ENCODE measurements at places on chromosomes 1 and 21.

- DNase-seq: no peak
Measured at GRCh38 chr1:89844241-89844807, 23.5 kb downstream of the LRRC8D start.

GRCh38 chr1:204361341-204361771, 1.6 kb upstream of the PLEKHA6 start:
- no peak for DNase-seq

GRCh38 chr21:33481314-33481943, 1.7 kb upstream of the TMEM50B start:
- DNase-seq: no peak

DNA sequence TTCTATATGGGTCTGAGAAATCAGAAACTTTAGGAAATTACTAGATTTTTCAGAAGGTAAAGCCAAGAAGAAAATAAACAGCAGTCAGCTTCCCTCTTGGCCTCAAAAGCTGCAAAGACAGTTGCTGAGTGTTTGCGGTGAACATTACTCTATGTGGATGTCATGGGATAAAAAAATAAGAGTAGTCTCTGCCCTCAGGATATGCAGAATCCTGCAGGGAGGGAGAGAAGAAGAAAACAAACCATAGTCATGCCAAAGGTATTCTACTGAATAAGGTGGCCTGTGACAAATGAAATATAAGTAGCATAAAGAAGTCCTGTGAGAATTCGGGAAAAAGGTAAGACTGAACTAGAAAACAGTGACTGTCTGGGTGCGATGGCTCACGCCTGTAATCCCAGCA, 19.0 kb downstream of the YARS1 start:
- no peak for DNase-seq

GRCh38 chr1:248843687-248844086, 5.7 kb downstream of the ZNF672 start:
- no peak for DNase-seq

DNA sequence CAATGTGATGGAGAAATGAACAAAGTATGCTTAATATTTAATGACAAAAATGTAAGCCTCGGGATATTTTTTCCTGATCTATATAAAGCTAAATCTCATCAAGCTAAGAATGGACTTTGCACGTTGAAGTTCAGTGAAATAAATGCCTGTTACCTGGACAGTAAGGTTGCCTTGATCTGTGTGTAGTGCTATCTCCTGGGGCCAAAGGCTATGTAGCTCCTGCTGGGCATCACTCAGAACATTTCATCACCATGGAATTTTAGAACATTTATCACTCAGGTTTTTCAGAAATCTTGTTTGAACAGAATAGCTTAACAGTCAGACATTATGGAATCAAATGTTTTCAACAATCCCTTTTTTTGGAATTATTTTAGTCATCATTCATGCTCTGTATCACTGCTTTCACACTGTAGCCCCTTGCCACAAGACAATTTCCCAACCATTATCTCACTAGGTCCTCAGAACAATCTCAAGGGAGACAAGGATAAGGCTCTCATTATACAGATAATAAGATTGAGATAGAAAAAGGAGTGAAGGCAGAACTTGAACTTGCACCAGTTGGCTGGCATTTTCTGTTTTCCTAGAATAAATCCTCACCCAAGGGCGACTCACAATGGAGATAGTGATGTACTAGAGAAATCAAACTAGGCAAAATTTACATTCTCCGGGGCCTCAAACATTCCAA, 3.7 kb downstream of the OR10J1 start:
- no peak for DNase-seq

DNA sequence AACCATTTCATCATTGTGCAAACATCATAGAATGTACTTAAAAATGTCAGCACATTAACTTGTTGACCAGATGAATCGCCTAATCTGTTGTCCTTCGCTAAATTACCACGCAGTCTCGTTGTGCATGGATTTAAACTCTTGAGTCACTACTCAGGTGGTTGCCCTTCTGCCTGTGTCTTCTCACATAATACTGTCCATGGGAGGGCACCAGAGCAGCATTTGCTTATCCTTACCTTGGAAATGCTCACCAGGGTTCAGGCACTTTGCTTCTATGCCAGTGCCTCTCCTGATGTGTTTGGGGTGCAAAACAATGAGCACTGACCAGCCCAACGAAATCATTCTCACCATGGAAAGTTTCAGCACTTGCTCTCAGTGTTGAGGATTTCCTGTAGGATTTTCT, 559.9 kb downstream of the RWDD3 start:
- DNase-seq: no peak

GRCh38 chr1:70008660-70009059, 196.7 kb downstream of the LRRC40 start:
- DNase-seq: no peak

- peak; percentile 84 for DNase-seq
Measured at GRCh38 chr1:201709564-201710295, 119.2 kb upstream of the IPO9 start.

GRCh38 chr1:246923482-246923881, 8.3 kb downstream of the AHCTF1 start:
- DNase-seq: no peak

DNA sequence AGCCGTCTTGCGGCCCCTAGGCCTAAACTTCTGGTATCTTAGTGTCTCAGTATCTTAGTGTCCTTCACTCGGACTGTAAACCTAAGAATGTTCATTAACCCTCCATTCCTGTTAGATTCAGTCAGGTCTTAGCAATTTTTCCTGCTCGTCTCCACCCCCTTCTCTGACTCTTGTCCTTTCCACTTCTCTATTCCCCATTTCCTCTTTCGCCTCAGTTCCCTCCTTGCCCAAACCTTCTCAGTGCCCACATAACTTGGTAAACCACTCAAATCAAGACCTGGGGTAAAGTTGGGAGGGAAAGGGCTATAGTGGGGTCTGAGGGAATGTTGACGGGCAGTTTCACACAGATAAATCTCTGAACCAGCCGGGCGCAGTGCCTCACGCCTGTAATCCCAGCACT, 726 bp upstream of the FCER1G start:
- no peak for DNase-seq

- DNase-seq: no peak
Measured at GRCh38 chr1:158962983-158963382, 31.6 kb downstream of the PYHIN1 start.

- no peak for DNase-seq
Measured at GRCh38 chr1:40784771-40785151, 1.2 kb downstream of the KCNQ4 start.

GRCh38 chr1:230206976-230207375, 139.9 kb downstream of the GALNT2 start:
- DNase-seq: no peak

- no peak for DNase-seq
Measured at GRCh38 chr21:45600248-45600647, 43.3 kb upstream of the PCBP3 start.

GRCh38 chr1:208248307-208248801, 4.2 kb upstream of the PLXNA2 start:
- peak; percentile 44 for DNase-seq

GRCh38 chr1:164337394-164337793, 221.6 kb upstream of the PBX1 start:
- DNase-seq: no peak

DNA sequence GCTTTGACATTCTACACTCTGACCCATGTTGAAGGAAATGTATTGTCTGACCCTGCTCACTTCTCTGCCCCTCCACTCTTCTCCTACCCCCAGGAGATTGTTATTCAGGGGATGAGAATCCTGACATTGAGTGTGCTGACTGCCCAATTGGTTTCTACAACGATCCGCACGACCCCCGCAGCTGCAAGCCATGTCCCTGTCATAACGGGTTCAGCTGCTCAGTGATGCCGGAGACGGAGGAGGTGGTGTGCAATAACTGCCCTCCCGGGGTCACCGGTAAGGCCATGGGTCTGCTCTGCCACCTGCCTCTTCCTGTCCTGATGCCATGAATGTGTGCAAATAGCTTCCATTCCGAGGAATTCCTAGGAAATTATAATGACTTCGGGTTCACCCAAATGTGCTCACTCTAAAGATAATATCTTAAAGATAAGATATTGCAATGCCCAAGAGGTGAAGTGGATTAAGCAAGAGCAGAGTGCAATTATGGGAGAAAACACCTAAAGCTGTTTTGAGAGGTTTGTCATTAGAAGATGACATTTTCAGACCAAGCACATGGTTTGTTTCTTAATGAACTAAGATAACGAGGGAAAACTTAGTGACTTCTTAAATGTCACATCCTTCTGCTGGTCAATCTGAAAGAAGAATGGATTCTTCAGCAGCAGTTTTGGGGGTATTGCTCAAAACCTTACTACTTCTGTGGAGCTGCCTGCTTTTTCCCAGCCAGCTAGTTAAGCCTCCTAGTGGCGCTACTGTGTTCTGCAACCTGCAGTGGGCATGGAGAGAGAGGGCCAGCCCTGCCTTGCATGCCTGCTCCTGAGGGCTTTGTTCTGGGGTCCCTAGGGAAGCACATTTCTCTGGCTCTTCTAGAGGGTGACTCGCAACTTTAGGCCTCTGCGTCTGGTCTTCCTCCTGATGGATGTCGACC, 41.6 kb downstream of the LAMC2 start:
- DNase-seq: peak; percentile 74

DNA sequence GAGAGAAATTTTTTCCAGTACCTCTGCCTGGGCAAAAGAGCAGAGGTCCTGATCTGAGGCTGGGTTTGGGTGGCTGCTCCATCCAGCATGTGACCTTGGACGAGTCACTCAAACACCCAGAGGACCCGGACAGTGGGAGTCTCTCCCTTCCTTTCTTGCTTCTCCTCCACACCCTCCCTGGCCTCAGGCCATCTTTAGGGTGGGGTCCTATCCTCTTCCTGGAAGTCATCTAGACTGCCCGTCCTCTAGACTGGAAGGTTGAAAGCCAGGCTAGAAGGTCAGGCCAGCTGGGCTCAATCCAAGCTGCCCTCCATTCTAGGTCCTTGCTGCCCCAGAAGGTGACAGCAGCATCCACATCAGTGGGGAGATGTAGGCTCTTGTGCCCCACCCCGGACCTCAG, 599.5 kb downstream of the MATN1 start:
- no peak for DNase-seq

DNA sequence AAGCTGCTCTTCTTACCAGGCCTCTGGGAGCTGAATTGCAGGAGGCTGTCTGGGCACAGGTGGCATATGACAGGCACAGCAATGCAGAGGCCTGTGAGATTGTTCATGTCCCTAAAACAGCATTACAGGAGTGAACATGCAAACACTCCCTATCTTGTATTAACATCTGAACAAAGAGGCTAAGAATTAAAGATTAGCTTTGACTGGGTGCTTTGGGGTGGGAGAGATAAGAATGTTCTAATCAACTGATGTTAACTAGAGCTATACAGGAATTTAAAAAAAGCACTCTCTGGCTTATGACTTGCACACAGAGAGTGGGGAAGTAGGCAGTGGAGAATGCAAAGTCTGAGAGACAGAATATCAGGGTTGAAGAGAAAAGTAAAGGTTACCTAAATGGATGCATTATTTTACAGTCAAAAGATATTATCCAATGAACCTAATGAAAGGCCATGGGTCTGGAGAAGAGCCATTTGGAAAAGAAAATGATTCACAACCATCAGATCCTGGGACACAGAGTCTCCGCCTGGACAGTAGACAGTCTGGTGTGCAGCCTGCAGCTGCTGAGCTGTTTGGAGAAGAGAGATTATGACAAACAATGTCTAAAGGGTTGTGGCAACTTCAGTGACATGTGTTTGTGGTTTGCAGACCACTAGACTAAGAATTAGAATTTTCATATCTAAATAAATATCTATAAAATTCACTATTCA, 20.2 kb downstream of the DPT start:
- DNase-seq: no peak

DNA sequence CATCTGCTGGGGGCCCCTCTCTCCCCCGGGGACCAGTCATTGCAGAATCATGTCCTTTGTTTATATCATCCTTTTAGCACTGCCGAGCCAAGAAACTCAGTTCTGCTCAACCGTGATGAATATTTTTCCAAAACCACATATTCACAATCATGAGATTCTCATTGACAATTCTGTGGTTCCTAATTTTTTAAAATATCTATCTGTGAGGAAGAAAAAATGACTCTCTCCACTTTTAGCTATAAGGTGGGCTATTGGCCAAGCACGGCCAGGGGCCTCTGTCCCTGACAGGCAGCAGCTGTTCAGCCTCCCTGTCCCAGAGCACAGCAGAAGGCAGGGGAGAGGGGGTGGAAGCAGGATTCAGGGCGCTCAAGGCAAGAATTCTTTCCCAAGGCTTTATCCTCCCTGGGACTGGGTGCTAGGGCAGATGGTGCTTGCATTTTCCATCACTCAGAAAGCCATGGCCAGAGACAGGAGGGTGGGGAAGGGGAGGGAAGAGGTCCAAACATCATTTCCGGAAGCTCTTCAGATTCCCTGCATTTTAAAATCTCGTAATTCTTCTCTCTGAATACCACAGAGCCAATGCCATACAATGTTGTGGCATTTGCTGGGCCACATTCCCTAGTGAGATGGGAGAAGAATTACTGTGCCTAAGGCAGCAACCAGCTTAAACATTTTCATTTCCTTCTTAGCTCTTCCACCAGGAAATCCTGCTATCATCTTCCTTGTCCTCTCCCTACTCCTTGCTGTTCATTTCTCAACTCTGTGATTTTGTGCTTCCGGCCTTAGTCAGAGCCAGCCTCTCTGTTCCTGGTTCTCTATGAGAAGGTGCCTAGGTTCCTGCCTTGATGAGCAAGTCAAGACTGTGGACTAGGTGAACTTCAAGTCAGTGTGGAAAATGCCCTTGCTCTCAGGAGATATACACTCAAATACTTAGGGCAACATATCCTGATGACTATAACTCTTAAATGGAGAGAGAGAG, 60.3 kb downstream of the KCNJ6 start:
- no peak for DNase-seq

- DNase-seq: no peak
Measured at GRCh38 chr1:187157552-187157951, 328.8 kb downstream of the PLA2G4A start.

DNA sequence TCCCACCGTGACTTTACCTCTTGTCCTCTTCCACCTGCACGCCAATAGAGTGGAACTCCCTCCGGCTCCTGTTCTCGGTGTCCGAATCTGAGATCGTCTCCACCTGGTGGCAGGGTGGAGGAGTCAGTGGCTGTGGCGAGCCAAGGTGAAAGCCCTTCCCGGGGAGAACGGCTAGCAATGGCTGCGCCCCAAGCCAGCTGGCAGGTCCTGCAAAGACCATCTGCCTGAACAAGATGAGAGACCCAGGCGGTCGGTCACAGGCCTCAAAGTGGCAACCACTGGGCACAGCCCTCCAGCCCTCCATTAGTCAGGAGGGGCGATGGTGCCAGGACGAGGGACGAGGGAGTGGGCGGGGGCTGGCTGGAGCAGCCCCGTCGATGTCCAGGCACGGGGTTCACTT, 25.4 kb upstream of the SMIM12 start:
- DNase-seq: no peak

- DNase-seq: no peak
Measured at GRCh38 chr1:175841738-175842187, 98.4 kb upstream of the TNR start.

- no peak for DNase-seq
Measured at GRCh38 chr1:239744851-239745250, 346.8 kb upstream of the FMN2 start.
